Left renal cortex interstitium (tissue), 4 donors: ENCODE measurements at places on chromosomes 16 and 17.

DNA sequence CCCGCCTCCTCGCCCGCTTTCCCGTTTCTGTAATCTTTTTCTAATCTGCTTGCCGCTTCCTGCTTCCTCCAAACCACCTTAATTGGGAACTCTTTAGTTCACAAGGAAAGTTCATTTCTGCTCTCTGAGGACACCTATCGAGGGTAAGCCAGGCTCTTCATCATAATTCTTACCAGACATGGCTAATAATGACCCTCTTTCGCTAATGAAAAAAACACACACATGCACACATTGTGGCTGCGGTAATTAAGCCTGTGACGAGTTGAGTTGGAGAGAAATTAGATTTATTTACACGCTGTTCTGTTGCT is 100.6 kb downstream of the ZNF423 start:
- no peak for DNase-seq

DNA sequence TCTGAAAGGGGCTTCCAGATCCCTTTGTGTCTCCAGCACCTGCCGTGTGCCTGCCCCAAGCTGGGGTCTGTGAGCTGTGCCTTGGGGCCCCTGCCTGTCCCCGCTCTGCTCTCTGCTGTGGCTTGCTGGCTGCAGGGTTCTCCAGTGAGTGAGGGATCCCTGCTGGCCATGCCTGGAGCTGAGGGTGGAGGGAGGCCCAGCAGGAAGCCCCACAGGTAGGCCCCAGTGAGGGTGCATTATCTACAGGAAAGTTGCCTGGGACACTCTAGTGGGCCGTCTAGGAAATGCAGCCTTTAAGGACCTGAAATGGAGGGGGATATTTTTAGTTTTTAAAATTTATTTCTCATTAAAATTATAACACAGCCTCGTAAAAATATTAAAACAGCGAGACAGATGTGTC is 50.9 kb downstream of the JPH3 start:
- no peak for DNase-seq

DNA sequence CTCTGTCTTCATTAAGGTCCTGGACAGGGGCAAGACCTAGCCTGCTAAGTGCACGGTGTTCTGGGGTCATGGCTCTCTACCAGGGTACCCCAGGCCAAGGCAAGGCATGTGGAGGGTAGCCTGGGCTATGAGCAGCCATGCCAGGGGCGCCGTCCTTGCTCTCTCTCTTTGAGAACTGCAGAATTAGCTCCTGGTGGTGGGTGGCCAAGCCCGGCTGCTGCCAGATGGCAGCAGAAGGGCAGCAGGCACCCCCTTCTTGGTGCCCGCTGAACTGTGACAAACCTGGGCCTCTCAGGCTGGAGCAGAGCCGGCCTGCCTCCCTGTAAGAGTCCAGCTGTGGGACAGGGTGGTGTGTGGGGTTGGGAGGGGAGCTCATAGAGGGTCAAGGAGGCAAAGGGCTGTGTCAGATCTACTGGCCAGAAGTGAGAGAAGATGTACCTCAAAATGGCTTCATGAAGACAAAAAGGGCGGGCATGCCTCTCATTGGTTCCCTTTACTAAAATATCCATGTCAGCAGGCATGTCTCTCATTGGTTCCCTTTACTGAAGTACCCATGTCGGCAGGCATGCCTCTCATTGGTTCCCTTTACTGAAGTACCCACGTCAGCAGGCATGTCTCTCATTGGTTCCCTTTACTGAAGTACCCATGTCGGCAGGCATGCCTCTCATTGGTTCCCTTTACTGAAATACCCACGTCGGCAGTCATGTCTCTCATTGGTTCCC is 81.7 kb upstream of the SDK2 start:
- DNase-seq: no peak

- DNase-seq: no peak
Measured at GRCh38 chr17:50629902-50630301, 4.8 kb upstream of the ABCC3 start.

- no peak for DNase-seq
Measured at GRCh38 chr16:31417916-31418315, 10.2 kb downstream of the COX6A2 start.

GRCh38 chr16:27561216-27561615 is 11.3 kb downstream of the KATNIP start:
- DNase-seq: no peak

GRCh38 chr17:1298606-1299005 is 19.1 kb downstream of the TRARG1 start:
- no peak for DNase-seq

- DNase-seq: no peak
Measured at GRCh38 chr16:28295276-28295675, 3.0 kb downstream of the SBK1 start.

GRCh38 chr16:84836967-84837366 is 17.2 kb downstream of the CRISPLD2 start:
- DNase-seq: no peak

- no peak for DNase-seq
Measured at GRCh38 chr17:50609380-50610074, 25.2 kb upstream of the ABCC3 start.

GRCh38 chr17:44589316-44590071 is 32.2 kb downstream of the FZD2 start:
- no peak for DNase-seq

DNA sequence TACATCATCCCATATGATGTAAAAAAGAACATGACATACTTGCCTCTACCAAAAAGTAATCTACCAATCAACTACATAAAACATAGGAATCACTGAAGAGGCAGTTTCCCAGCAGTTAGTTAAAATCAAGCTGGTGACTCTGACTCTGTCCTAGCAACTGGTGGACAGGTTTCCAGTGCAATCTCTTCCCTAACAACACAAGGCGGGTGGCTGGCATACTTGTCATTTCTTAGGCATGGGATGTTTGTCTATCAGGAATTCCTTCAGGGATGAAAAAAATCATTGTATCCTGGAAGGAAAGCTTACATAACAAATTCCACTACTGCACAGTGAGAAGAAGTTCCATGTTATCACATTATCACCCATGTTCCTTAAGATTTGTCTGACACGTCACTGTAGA is 50.9 kb downstream of the HELZ start:
- no peak for DNase-seq

- no peak for DNase-seq
Measured at GRCh38 chr17:37220607-37220953, 155.2 kb upstream of the C17orf78 start.

- no peak for DNase-seq
Measured at GRCh38 chr16:69712277-69712676, 14.1 kb downstream of the NQO1 start.

GRCh38 chr17:74432766-74433391 is 991 bp downstream of the GPRC5C start:
- no peak for DNase-seq

DNA sequence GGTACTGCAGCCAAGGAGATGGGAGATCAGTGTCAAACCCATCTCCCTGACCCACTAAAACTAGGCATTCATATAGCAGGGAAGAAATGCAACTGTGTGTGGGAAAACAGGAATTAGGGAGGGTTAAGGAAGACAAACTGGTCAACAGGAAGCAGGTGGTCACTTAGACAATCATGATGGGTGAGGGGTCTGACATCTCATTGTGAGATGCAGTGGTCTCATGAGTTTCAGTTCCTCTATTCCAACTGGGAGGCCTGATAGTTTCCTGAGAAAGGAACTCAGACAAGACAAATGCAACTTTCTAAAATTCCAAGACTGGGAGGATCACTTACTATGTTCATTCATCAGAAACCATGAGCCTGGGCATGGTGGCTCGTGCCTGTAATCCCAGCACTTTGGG is 361.4 kb upstream of the C16orf82 start:
- no peak for DNase-seq

- no peak for DNase-seq
Measured at GRCh38 chr17:80984749-80985148, 6.9 kb upstream of the CHMP6 start.

GRCh38 chr16:72946474-72947194 is 101.3 kb downstream of the ZFHX3 start:
- no peak for DNase-seq

DNA sequence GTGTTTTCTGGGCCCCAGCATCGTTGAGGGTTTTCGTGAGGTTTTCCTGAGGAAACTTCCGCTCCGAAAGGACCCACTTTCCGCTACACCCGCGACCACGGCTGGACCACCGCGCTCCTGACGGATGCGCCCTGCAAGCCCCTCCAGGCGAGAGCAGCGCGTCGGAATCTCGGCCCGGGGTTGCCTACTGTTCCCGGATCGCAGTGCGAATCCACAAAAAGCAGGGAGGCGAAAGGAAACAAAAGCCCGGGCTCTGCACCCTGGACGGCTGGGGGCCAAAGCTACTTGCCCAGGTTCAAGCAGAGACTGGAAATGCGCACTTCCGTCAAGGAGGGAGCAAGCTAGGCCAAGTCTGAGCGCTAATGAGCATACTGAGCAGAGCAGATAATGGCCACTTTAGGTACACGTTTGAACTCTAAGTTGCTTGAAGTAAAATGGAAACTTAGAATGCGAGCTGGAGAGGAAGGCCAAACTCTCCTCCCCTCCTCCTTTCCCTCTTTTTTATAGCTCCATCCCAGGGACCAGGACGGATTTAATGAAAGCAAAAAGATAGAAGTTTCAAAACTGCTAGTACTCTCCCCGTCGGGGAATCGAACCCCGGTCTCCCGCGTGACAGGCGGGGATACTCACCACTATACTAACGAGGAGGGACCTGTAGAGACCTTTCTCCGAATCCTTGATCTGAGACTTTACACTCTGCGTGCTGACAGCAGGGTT is 11.4 kb upstream of the AURKB start:
- DNase-seq: peak; percentile 93

DNA sequence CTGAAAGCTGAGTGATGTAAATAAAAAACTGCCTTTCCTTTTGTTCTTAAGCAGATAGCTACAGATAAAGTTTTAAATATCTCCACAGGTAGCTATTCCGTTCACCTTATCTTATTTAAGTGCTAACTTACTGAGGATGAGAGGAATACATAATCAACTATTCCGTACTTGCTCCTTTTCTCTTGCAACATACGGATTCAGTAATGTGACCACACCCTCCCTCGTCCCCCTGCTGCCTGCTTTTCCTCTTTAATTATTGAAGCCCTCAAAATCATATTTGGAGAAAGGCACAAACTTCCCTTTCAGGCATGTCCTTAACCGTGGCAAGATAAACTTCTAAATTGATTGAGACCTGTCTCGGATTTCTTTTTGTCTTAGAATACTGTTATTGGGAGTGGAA is 101.4 kb downstream of the MAP2K4 start:
- no peak for DNase-seq

- DNase-seq: no peak
Measured at GRCh38 chr16:53744449-53744848, 40.5 kb downstream of the FTO start.

GRCh38 chr16:67917852-67918236 is 13.8 kb downstream of the CTRL start:
- DNase-seq: no peak

DNA sequence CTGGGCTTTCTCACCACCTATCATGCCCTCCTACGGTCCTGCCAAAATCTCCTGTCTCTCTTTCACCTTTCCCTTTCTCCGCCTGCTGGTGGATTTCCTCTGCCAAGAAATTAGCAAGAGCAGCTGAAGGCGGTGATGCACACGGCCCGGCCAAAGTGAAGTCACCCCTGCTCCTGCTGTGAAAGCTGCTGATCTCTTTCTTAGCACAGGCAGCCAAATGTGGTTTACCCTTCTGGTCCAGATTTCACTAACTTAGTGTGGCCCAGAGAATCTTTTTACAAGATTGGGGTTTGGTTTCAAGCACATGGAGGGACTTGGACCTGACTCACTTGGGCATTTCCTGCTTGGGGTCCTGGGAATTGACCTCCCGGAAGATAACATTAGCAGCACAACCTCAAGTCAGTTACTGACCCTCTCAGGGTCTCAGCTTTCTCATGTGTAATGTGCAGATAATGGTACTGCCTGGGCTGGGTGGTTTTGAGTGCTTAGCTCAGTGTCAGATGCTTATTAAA is 155.7 kb downstream of the SOCS1 start:
- DNase-seq: no peak

GRCh38 chr16:70612931-70613330 is 33.4 kb upstream of the IL34 start:
- no peak for DNase-seq

DNA sequence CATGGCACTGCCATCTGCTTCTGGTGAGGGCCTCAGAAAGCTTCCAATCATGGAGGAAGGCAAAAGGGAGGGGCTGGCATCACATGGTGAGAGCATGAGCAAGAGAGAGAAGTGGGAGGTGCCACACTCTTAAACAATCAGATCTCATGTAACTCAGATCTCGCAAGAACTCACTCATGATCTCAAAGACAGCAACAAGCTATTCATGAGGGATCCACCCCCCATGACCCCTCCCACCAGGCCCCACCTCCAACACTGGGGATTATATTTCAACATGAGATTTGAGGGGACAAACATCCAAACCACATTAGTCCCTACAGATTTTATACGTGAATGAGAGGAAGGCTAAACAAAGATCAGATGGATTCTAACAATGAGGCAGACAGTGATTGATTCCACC is 8.9 kb upstream of the TMEM132E start:
- no peak for DNase-seq

GRCh38 chr17:33955461-33955860 is 299.6 kb upstream of the CCL2 start:
- DNase-seq: no peak

DNA sequence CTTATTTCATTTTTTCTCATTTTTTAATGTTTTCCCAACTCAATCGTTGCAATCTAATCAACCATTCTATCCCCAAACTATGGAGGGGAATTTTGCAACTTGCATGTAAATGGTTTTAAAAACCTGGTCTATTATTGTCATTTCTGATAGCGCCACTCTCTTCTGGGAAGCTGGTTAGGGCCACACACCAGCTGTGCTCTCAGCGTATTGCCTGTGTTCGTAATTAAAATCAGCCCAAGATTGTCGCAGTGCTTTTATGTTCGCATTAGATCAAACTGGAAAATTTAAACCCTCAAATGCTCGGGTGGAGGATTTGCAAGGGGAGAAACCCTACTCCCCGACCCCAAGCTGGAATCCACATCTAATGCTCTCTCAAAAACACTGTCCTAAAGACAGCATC is 123.5 kb upstream of the CACNG5 start:
- DNase-seq: no peak

- DNase-seq: no peak
Measured at GRCh38 chr17:69012895-69013805, 47.6 kb downstream of the ABCA9 start.

GRCh38 chr16:30418350-30419181 is 11.2 kb downstream of the ZNF771 start:
- DNase-seq: no peak

DNA sequence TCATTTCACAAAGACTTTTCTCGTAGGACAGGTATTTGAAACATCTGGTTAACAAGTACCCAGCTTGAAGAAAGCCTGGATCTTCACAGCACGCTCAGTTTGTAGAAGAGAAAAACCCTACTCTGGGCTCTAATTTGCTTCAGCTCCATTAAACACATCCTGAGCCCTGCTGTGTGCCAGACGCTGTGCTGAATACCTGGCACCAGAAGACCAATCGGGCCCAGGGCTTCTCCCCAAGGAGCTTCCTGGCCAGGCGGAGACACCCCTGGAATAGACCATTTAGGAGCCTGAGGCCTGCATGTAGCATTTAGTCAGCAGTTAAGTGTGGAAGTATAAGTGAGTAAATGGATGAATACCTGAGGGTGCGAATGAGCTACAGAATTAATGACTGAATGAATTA is 8.9 kb upstream of the ABAT start:
- DNase-seq: no peak
